ENCODE measurements at places on chromosomes 5 and 9.

DNA sequence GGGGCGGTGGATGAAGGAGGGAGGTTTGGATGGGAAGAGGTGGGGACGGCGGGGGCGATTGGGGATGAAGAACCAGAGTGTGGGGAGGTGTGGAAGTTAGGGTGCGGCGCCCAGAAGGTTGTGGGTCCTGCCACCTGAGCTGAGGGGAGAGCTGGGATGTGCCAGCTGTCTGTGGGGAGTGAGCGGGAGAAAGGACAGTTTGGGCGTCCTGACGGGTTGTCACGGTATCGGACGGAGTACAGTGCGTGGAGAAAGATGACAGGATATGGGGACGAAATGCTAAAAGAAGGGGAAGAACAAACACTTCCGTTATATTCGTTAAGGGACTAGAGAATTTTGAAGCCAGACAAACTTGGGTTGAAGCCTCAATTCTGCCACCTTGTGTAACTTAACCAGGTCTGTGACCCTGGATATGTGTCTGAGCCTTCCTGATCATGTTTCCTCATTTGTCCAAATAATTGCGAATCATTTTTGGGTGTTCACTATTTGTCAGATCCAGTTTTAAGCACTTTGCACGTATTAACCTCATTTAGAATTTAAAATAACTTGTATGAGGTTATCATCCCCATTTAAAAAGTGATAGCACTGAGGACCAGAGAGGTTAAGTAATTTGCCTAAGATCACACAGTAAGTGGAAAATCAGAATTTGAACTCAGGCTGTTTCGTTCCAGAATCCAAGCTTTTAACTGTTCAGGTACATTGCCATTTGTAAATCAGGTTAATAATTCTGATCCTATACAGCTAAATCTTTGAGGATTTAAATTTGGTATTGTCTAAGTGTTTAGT is 689 bp downstream of the CNTRL start:
- DNase-seq = peak; percentile 55

- DNase-seq = peak; percentile 68
Observed at GRCh38 chr9:99822109-99822805, 572 bp downstream of the NR4A3 start.

- no peak for DNase-seq
Observed at GRCh38 chr5:179833056-179833708, 12.5 kb downstream of the SQSTM1 start.

GRCh38 chr5:83973925-83974815 is 253.5 kb upstream of the HAPLN1 start:
- no peak for DNase-seq

GRCh38 chr9:105911104-105911911 is 217.0 kb downstream of the TMEM38B start:
- no peak for DNase-seq

- no peak for DNase-seq
Observed at GRCh38 chr5:21810737-21811316, 1042.3 kb downstream of the CDH12 start.

- no peak for DNase-seq
Observed at GRCh38 chr5:14851597-14851996, 20.0 kb downstream of the ANKH start.

- no peak for DNase-seq
Observed at GRCh38 chr5:142845954-142846398, 75.8 kb downstream of the ARHGAP26 start.

DNA sequence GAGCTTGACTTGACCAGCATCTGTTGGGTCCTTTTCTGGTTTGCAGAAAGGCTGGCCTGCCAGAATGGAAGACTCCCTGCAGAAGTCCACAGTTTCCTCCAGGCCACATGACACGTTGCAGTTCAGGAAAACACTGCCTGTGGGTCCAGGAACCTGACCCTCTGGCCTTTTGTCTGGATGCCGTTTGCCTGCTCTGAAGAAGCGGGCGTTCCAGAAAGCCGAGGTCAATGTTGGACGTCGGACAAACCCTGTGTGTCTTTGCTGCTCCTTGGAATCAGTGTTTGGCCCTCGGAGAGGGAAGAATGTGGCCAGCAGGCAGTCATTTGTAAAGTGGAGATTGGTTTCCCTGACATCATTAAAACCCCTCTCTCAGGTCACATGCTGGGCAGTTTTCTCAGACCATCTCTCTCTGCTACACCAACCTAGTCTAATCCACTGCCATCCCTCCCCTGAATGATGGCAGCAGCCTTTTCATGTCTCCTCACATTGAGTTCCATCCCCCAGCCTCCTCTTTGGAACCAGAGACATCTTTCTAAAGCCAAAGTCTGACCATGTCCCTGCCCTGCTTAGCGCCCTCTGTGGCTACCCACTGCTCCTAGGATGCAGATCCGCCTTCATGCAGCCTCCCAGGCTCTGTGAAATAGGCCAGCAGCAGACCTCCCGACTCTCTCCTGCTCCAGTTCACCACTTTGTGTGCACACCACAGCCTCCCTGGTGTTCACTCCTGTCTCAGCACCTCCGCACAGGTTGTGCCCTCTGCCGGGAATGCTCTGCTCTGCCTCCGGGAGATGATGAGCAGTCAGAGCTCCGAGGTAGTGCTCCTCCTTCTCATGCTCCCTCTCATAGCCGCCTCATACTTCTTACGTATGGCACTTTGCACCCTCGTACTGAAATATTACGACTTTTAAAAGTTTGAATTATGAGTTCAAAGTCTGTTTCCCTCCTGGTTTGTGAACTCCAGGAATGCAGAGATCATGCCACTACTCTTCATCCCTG is 75.6 kb downstream of the RALGPS1 start:
- DNase-seq = no peak

GRCh38 chr5:80090884-80091166 is 55.7 kb downstream of the THBS4 start:
- DNase-seq = no peak

DNA sequence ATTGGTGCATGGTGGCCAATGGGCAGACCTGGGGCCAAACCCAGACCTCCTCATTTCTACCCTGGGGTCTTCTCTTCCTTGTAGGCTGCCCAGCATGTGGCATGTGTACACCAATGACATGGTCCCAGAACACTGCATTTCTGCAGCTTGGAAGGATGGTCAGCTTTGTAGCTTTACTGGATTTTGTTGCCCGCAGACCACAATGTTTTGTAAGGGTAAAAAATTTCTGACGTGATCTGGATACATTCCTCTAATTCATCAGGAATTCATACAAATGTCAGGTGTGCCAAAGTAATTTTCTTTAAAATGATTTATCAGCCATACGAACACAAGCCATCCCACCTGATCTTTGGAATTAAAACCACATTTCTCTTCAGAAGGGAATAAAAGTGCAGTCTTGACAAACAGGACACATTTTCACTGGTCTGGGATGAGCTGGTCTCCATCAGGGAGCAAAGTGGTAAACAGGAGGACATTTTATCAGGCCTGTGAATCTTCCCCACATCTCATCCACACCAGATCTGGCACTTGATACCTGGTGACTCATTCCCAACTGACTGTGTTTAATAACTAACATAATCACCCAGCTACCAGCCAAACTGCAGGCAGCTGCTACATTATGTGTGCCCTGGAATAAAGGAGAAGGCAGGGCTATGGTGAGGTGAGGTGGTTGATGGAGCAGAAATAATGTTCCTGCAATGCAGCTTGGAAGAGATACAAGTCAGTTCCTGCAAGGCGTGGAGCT is 103.9 kb downstream of the SPOCK1 start:
- DNase-seq = no peak

All from activated T-cell treated with anti-CD3 and anti-CD28 coated beads, Interleukin-2, amount 50 U/mL, for 1 hour (primary cell).